Activated CD8-positive, alpha-beta memory T cell treated with anti-CD3 and anti-CD28 coated beads, Interleukin-2, amount 50 U/mL, for 4 hours (primary cell): ENCODE measurements at places on chromosomes 13 and 19.

DNA sequence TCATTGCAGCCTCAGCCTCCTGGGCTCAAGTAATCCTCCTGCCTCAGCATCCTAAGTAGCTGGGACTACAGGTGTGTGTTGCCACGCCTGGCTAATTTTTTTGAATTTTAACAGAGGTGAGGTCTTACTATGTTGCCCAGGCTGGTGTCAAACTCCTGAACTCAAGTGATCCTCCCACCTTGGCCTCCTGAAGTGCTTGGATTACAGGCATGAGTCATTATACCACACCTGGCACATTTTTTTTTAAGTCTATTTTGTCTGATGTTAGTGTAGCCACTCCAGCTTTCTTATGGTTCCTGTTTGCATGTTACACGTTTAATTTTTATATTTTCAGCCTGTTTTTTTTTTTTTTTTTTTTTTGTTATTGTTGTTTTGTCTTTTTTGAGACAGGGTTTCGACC is 24.8 kb downstream of the KDM4B start:
- DNase-seq = no peak

- DNase-seq = no peak
Observed at GRCh38 chr19:5495792-5496191, 40.6 kb downstream of the ZNRF4 start.

GRCh38 chr19:18021121-18021755 is 13.3 kb downstream of the ARRDC2 start:
- DNase-seq = peak; percentile 76

DNA sequence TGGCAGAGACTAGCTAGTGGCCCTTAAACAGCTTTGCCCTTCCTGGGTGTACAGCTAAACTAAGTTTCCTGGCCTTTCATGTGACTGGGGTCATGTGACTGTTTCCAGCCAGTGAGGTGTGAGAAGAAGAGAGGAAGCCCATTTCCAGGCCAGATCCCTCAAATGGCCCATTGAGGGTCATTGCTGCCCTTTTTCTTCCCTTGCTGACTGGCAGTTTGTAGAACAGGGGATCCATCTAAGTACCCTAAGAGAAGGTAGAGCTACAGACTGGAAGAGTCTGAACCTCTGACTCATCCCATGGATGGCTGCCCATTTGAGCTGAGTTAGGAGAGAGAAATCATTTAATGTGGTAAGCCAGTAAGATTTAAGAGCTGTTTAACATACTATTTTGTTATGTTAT is 2.8 kb downstream of the SWSAP1 start:
- DNase-seq = no peak

- DNase-seq = peak; percentile 30
Observed at GRCh38 chr13:31431722-31432137, 232.0 kb downstream of the B3GLCT start.

DNA sequence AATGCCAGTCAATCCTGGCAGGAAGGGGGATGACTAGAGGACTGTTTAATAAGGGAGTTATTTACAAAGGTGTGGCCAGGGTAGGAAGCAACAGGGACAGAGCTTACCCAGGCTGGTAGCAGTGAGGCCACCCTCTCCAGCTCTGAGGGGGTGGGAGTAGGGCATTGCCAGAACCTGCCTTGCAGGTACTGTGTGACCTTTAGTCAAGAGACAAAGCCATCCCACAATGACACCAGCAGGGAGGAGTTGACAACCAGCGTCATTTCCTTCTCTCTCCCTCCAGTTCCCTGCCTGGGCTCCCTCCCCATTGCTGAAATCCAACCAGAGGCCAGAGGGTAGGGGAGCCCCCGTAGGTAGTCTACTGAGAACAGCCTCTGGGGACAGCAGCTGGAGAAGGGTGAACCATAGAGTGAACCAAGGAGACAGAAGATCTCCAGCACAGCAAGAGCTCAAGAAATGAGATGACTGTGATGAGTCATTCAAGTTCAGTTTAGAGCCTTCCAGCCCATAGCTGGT is 33.3 kb upstream of the SPATA13 start:
- DNase-seq = no peak

DNA sequence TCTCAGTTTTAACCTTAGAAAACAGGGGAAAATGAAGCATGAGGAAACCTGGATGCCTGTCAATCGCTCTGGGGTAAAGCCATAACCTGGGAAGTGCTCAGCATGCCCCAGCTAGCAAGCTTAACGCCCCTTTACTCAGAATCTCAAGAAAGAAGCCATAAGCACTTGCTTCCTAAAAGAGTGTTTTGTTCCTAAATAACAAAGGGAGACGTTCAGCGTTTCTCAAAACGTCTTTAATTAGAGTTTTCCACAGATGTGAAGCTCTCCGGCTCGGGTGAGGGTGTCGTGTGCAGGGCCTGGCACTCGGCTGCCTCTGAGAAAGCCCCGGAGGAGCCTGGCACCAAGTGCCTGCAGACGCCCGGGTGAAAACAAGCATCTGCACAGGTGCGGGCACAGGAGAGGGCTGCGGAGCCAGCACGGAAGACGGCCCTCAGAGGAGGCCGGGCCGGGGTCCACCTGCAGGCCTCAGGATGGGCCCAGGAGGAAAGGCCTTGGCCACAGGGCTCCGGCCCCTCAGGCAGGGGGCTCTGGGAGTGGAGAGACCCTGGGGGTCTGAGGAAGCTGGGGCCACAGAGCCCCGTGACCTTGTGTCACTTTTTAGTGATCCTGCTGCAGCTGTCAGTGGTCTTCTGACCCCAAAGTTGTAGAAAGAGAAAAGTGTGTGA is 6.2 kb downstream of the GAS6 start:
- DNase-seq = peak; percentile 3

DNA sequence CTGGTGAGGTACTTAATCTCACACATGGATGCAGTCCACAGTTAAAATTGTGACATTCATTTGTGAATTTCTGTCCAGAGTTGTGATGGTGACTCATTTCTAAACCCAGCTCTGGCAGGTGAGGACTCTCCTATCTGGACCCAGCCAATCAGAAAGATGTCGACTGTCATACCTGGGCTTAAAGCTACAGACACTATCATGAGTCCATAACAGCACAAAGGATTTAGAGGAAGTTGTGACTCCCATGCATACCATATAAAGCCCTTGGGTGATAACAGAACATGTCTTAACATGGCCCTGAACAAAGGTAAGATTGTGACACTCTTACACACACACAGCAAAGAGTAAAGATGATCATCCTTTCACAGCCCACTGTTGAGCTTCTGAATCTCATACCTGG is 59.7 kb upstream of the ZNF724 start:
- DNase-seq = no peak

GRCh38 chr13:51481656-51482055 is 28.8 kb upstream of the INTS6 start:
- DNase-seq = no peak

DNA sequence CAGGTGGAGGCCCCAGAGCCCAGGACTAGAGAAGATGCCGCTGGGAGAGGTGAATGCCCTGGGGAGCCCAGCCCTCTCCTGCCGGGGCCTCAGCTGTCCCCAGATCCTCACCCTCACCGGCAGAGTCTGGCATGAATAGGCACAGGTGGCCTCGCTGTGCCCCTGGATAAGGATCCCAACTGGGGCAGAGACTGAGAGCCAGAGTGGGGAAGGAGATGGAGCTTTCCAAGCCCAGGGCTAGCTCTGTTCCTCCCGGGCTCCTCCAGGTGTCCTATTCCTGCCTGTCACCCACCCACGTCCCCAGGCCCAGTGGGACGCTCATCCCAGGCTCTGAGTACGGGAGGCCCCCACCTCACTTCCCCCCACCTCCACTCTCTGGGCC is 16.5 kb downstream of the PRR36 start:
- no peak for DNase-seq

DNA sequence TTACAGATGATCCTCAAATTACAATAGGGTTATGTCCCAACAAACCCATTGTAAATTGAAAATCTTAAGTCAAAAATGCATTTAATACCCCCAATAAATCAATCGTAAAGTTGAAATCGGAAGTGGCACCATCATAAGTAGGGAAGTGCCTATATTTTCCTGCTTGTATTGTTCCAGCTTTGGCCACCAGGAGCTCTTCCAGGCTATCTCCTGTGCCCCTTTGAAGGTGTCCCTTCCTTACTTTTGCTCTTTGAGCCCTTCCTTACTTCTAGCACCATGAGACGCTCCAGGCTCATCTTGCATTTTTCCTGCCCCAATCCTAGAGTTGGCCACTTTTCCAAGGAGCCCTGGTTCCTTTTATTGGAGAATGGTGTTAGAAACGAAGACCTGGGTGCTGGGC is 163.0 kb upstream of the TSC22D1 start:
- no peak for DNase-seq

- no peak for DNase-seq
Observed at GRCh38 chr19:42023121-42023942, 29.3 kb upstream of the ATP1A3 start.

DNA sequence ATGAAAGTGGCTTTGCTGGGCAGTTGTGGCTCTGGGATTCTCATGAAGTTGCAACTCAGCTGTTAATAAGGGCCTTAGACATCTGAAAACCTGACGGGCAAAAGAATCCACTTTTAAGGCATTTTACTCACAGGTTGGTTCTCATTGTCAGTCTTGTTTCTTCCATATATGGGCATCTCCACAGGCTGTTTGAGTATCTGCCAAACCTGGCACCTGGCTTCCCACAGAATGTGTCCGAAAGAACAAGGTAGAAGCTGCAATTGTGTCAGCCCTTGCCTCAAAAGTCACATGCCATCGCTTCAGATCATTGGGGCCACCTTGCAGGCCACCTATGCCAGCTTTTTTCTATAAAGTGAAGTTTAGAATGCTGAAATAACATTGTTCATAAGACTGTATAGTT is 102.4 kb downstream of the KCTD12 start:
- no peak for DNase-seq

GRCh38 chr13:37473035-37473434 is 125.5 kb downstream of the POSTN start:
- DNase-seq = no peak

DNA sequence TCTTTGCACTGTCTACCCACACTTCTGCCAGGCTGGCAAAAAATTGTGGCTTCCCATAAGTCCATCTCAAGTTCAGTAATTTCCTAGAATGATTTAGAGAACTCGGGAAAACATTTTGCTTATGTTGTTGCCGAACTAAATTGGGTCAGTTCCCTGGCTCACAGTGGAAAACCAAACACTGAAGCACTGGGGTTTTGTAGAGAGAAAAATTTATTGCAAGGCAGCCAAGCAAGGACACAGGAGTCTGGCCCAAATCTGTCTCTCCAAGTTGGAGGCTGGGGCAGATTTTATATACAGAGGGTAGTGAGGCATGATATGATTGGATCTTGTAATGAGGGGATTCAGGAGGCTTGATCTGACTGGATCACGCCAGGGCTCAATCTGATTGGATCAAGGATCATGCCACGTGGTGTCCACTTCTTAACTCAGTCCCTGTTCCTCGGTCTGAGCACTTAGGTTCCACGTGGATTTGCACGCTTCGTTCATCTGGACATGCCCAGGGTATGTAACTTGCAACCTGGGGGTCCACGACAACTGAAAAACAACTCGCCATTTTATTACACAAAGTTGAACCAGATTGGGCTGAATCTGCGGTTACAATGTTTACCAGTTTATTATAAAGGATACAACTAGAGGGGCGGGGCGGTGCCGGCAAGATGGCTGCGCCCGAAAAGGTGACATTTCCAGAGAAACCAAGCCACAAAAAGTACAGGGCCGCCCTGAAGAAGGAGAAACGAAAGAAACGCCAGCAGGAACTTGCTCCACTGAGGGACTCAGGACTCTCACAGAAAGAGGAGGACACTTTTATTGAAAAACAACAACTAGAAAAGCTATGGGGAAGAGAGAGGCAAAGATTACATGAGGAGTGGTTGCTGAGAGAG is 7.3 kb downstream of the CD209 start:
- no peak for DNase-seq

DNA sequence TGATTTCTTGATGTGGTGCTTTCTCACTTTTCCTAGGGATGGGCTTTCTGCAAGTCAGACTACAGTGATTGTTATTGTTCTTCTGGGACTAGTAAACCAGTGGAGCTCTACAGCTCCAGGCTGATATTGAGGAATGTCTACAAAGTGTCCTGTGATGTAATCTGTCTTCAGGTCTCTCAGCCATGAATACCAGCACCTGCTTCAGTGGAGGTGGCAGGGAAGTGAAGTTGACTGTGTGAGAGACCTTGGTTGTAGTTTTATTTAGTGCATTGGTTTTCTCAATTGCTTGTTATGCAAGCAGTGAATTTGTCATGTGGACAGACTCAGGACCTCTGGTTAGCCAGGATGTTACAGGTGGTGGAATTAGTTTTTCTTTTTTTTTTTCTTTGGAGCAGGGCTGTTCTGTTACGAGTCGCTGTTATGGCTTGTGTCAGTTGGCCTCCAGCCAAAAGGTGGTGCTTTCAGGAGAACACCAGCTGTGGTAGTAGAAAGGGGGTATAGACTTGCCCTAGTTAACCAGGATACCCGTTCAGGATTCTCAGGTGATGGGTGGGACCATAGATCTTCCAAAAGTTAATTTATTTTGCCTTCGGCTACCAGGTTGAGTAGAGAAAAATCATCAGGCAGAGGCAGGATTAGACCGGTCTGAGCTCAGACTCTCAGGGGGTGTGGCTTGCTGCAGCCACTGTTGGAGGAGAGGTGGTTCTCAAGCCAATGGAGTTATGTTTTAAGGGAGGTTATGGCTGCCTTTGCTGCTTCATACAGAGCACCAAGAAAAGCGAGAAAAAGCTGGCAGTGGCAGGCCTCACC is 11.9 kb upstream of the ZNF675 start:
- DNase-seq = no peak

DNA sequence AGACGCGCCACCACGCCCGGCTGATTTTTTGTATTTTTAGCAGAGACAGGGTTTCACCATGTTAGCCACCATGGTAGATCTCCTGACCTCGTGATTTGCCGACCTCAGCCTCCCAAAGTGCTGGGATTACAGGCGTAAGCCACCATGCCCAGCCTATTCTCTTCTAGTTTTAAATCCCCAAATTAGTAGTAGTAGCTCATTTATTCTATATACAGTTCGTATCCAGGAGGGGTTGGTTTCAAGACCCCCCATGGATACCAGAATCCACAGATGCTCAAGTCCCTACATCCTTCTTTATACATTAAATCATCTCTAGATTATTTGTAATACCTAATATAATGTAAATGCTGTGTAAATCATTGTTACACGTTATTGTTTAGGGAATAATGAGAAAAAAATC is 2.0 kb downstream of the ZNF568 start:
- DNase-seq = no peak

DNA sequence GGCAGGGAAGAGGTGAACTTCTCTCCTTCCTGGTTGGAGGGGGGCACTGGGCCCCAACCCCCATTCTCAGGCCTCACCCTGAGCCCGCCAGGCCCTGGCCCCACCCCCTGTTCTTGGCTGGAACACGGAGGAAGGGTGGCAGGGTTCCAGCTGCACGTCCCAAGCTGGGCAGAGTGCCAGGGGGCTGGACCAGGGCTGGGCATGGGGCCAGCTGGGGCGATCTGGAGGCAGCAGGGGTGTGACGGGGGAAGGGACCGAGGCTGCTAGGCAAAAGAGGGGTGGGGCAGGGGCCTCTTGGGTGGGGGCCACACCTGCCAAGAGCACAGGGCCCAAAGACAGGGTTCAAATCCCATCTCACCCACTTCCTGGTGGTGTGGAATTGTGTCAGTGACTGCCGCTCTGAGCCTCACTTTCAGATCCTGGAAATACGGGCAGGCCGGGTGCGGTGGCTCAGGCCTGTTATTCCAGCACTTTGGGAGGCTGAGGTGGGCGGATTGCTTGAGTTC is 2.2 kb downstream of the HIF3A start:
- no peak for DNase-seq
